CD8-positive, alpha-beta T cell (primary cell): ENCODE measurements at places on chromosomes 16 and 17.

DNA sequence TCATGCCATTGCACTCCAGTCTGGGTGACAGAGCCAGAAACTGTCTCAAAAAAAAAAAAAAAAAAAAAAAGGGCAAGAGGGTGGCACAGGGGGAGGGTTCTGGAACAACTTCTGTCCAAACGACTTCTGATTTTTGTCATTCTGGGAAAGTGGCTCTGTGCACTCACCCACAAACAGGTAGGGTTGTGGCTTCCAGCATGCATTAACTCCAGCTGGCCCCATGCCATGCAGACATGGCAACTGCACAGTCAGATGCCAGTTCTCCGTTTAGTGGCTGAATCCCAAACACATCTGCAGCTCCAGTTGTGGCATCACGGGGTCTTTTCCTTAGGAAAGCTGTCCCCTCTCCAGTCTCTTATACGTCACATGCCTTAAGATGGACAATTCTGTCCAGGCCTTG lies 30.3 kb downstream of the B4GALNT2 start:
- DNase-seq = no peak

GRCh38 chr17:17069849-17070248 lies 27.6 kb downstream of the MPRIP start:
- DNase-seq = no peak

- no peak for DNase-seq
Observed at GRCh38 chr17:39979893-39980350, 685 bp upstream of the PSMD3 start.

DNA sequence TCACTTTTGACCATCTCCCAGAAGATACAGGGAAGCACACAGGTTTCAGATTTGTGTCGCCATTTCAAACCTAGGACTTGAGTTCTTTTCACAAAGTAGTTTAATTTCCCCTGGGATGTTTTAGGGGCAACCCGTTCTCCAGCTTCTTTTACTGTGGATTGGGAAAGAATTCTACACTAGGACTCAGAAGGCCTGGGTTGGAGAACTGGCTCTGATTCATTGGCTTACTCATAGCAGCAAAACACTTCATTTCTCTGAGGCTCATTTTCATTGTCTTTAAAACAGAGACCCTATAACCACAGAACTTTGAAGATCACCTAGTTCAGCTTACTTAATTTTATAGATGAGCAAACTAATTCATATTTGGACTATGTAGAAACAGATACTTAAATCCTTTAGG lies 175.9 kb upstream of the SALL1 start:
- no peak for DNase-seq

DNA sequence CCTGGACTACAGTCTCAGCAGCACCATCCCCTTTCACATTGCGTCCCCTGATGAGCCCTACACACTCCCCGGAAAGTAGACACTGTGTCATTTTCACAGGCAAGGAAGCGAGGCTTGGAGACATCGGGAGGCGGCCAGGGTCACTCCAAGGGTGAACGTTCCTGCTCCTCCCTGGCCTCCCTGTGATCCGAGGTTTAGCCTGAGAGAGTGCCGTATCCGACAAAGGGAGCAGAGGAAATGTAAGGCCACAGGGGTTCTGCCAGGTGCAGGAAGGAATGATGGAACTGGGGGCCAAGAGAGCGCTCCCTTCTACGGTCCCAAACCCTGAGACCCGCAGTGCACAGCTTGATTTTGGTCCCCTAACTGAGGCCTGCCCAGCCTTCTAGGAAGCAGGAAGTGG lies 8.0 kb upstream of the PIK3R6 start:
- no peak for DNase-seq
